NCI-H748 treated with DMSO at 0.1 percent for 48 hours (cell line): ENCODE measurements at places on chromosomes 12 and 14.

DNA sequence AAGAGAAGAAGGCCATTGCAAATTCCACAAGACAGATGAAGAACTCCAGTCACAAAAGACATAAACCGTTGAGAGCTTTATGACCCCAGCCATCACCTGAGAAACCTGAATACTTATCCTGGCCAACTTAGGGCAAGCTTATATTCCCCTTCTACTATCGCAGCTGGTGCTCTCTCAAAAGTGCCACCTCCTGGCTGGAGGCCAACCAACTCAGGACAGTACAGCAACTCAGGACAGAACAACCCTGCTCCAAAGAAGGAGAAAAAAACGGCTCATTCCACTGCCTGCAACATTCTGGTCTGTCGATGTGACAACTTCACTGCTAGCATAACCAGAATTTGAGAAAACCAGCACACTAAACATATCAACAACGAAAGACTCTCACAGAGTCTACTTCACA lies 9.7 kb upstream of the KRT6B start:
- no peak for DNase-seq

- DNase-seq, result no peak
Measured at GRCh38 chr12:28794786-28795185, 354.3 kb upstream of the FAR2 start.

GRCh38 chr12:107122452-107122958 lies 29.2 kb upstream of the CRY1 start:
- no peak for DNase-seq

DNA sequence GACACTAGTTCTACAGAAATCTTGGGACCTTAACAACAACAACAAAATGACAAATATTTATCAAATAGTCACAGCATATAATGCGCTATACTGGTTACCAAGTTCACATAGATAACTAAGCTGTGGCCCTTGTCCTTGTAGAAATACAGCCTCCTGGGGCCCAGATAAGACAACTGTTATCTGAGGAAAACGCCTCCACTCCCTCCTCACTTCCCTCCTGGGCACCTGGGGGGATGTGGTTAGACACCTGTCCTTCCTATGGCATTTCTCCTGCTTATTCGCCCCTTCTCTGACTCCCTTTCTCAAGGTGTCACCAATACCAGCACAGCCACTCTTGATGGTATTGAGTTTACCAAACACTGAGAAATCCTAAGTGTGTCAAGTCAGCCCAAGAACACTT lies 419.4 kb downstream of the RAD51B start:
- no peak for DNase-seq

- DNase-seq, result no peak
Measured at GRCh38 chr14:57259672-57260071, 9.0 kb downstream of the EXOC5 start.

- DNase-seq, result no peak
Measured at GRCh38 chr14:96660123-96660522, 137.1 kb upstream of the VRK1 start.

DNA sequence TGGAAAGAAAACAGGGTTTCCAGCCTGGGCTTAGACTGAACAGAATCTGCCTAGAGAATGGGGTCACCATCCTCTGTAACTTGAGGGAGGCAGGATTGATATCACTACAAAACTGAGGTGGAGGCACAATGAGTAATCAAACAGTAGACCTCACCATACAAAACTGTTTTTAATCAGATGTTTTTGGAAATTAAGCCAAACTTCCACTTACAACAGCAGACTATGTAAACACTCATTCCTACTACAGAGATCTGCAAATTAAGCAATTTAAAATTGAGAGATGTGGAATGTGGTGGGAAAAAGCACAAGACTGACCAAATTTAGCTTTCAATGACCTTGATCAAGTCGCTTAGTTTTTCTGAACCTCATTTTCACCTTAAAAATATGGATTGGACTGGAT lies 104.3 kb upstream of the SLC38A4 start:
- DNase-seq, result no peak

- no peak for DNase-seq
Measured at GRCh38 chr14:60226298-60226697, 22.7 kb upstream of the PPM1A start.
